NCI-H460 (cell line): ENCODE measurements at places on chromosomes 7 and 10. TPM values are rescaled to one million over a fixed set of nuclear protein-coding genes. Genes with fewer than 3 reads are reported as not detected.

GRCh38 chr10:95536894-95537541, 24.2 kb downstream of the SORBS1 start:
- no peak for DNase-seq

DNA sequence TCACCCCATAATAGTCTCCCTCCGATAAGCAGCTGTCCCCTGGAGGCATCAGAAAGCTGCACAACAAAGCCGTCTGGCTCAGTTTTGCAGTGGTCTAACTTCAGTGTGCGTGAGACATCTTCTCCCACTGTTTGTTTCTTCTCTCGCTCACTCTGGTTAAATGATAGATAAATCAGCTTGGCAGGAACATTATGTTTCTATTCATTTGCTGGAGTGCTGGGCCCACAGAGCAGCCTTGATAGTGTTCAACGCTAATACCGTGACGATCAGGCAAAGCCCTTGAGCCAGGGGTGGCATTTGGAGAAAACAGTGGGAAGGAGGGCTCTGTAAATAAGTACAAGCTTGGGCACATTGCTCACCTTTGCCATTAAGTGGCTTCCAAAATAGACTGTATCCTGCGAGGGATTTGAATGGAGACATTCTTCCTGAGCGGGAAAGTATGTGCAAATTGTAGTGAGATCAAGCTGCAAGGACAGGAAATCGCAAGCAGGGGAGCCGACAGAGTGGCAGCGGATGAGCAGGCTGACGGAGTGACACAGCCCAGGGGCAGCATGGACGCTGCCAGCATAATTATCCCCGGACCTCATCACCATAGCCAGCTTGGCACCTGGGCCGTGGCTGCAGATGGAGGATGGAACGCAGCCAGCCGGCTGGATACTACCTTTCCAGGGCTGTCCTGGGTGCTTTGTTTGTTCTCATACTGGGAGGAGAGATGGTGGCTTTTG, 256.8 kb upstream of the FZD8 start:
- no peak for DNase-seq

- DNase-seq, result no peak
These were observed 198.9 kb downstream of the HDAC9 start for GRCh38 chr7:18694484-18694883.

- no peak for DNase-seq
These were observed 7.8 kb upstream of the GDF2 start for GRCh38 chr10:47314416-47314970.

DNA sequence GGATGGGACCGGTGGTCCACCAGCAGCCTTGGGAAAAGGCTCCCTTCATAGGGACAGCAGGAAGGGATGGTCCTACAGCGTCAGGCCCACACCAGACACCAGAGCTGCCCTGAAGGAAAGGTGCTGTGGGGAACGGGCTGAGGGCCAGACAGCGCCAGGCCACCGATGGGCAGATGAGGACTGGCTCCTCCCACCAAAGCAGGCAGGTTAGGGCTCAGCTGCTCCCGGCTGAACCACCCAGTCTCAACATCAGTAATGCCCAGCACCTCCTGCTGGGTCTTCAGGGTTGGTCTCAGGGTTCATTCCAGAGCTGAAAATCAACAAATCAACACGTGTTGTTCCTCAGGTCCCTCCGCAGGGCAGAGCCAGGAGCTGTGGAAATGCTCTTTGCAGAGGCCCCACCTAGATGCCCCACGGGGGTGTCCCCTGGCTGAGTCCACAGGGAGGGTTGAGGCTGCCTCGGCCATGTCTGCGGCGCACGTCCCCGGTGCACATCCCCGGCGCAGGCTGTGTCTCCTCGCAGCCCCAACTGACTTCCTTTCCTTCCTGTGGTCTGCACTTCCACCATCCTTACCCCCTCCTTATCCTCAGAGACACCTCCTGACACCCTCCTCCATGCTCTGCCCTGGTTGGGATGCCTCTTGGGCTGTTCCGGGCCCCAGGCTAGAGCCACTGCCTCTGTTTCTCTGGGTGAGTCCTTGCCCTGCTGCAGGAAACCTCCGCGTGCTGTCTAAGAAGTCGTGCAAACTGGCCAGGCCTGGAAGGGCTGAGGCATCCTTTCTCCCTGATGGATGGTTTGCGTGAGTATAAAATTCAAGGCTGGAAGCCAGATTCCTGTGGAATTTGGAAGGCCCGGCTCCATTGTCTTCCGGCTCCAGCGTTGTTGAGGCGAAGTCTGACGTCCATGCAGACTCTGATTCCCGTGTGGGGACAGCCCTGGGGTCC, 32.8 kb upstream of the CFAP46 start:
- DNase-seq, result no peak

- no peak for DNase-seq
These were observed 23.1 kb downstream of the CNPY1 start for GRCh38 chr7:155523168-155523675.

DNA sequence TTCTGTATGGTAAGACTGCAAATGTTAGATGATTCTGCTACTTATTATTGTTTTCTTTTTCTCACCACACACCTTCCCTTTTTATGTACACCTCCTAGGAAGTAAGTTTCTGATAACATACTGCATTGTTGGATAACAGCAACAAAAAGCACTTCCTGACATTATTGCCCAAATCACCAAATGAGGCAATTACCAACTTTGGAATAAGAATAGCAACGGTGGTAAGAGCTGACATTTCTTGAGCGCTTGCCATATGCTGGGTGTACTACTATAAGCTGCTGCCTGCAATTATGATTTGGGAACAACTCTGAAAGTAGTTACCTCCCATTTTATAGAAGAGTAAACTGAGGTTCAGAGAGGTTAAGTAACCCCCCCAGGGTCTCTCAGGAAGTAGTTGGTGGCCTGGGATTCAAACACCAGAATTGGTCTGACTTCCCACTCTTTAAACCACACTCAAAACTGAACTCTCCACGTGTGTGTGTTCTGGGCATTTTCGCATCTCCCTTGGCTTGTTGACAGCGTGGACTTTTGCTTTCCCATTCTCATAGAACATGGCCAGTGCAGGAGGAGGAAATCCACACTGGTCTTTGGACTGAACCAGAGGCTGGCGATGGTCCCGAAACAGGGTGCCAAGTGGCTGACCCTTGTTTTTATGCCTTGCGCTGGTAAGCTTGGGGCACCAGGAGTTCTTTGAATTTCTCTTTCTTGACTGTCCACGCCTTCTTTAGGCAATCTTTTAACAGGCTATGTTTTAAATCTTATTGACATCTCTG, 71.4 kb downstream of the TCF7L2 start:
- no peak for DNase-seq

- DNase-seq, result no peak
These were observed 35.9 kb upstream of the CYP2C9 start for GRCh38 chr10:94902570-94902969.

DNA sequence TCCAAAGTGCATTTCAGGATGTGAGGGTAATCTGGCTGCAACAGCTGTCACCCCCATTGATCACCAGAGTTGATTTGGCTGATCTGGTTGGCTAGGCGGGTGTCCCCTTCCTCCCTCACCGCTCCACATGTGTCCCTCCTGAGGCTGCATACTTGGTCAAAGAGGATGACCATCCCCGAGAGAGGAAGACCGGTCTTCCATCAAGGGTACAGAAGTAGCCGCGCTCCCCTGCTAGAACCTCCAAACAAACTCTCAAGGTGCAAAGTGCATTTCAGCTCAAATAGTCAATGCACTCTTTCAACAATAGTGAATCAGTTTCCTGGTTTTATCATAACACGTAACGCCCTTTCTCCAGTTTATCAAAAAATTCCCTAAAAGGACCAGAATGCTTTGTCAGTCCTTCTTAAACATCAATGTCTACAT, 44.6 kb downstream of the CARD11 start:
- DNase-seq, result no peak

DNA sequence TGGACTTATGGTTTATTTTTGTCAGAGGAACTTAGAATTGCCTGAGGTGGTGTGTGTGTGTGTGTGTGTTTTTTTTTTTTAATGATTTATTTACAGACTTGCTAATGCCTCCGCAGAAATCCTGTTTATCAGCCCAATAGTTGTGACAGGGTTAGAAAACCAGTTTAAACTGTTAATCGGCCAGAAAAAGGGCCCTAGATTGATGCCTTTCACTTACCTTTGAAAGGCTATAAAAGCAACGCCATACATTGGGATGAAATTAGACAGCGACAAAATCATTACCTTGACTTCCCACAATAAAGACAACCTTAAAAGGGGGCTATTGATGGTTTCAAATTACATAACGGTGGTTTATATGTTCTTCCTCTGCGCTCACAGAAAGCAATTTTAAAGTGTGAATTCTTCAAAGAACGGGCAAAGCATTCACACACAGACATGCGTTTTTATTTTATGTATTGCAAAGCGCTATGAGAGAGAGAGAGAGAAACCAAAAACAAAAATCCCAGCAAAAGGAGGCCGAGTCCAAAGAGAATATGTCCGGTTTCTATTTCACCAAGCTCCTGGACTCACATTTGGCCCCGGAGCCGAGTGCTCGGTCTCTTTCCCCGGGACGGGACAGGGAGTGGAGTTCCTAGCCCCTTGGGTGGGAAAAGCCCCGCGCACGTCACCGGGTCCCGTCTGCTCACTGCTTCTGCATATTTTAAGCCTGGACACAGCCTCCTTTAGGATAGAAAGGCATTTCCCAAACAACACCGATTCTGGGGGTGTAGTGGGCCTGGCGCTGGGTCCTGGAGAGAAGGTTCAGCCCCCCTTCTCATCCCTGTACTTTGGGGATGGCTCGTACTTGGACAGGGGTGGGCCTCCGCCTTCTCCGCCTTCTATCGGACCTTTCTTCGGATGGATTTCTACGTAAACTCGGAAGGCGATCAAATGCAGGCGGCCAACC, 26.8 kb upstream of the VAX1 start:
- DNase-seq, result no peak

- DNase-seq, result no peak
These were observed 104.2 kb downstream of the ADK start for GRCh38 chr10:74255214-74255613.

GRCh38 chr10:293636-294035, 158.4 kb downstream of the ZMYND11 start:
- DNase-seq, result no peak

DNA sequence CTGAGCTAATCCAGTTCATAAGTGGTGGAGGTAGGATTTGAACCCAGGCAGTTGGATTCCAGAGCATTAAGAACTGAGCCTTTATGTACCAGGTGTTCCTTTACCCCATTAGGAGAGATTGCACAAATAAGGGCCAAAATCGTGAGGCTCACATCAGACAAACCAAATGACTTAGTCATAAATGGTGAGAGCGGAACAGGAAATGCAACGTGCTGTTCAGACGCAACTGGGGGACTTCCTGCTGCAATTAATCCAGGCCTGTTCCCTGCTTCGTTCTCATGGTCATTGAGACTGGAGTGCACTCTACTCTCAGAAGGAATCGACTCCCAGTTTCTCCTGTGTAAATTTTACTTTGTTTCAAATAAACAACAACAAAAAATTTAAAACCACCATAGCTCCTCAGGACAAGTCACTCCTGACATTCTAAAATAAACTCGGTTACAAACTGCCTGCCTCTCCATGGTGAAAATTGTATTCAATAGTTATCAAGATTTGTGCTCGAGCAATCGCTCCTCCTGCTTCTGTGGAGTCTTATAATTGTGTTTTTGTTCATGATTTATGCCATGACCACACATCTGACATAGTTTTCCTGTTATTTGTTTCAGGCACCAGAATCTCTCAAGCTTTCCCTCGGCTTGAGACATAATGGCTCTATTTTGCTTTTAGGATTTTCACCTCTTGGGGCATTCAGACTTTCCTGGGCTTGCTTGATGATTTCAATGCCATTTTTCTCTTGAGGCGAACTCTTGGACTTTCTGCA, 115.3 kb upstream of the BMPER start:
- no peak for DNase-seq

DNA sequence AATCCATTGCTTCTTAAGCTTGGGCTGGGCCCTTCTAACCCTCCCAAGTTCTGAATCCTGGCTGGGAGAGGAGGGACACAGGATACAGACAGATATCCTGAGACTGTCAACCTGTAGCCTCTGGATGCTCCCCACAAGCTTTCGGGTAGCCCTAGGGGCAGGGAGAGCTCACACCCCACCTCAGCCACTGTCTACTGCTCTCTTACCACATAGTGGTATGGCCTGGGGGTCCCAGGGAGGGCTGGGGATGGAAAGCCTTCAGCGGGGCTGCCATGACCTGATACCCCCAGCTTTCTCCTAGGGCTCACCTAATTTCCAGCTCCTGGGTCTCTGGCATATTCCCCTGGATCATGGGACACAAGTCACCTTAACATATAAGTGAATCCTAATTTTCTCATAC, 25.1 kb downstream of the CRHR2 start:
- DNase-seq, result no peak

DNA sequence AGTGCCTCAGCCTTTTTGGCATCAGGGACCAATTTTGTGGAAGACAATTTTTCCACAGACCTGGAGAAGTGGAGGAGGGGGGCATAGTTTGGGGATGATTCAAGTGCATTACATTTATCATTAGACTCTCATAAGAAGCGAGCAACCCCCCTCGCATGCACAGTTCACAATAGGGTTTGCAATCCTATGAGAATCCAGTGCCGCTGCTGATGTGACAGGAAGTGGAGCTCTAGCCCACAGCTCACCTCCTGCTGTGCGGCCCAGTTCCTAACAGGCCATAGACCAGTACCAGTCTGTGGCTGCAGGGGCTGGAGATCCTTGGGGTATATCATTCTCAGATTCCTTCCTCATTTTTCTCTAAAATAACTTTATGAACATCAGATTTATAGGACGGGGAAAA, 50.8 kb downstream of the ATAD1 start:
- DNase-seq, result no peak

DNA sequence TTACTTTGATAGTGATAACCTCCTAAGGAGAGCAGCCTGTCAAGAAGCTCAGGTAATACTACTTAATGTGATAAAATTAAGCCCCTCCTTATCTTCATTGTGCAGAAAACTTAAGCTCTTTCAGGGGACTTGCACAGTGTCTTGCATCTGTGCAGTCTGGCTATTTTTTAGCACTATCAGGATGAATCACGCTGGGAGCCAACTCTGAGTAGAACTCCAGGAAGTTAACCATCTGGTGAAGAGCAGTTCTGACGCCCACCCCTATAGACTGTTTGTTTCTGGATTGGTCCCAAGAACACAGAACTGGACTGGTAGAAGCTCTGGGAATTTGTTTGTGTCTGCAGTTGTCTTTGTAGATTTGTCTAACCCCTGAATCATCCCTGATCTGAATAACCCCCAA, 41.9 kb downstream of the AGK start:
- peak; percentile 42 for DNase-seq

- no peak for DNase-seq
These were observed 17.5 kb downstream of the HGF start for GRCh38 chr7:81752318-81752714.

- DNase-seq, result no peak
These were observed 68.5 kb upstream of the OSBPL3 start for GRCh38 chr7:25048444-25048834.

- no peak for DNase-seq
These were observed 104.8 kb downstream of the PLXNA4 start for GRCh38 chr7:132471515-132471914.

C7orf57 gene
- total RNA-seq, result 0.12 TPM in 1 of 2 replicates, not detected in the other

TYSND1 gene
- total RNA-seq, result 23.1 and 26.4 TPM in 2 replicates

LIPN gene
- total RNA-seq, result not detected in 2 replicates

TFEC gene
- 0.06 TPM in 1 of 2 replicates, not detected in the other for total RNA-seq

TMEM213 gene
- not detected in 2 replicates for total RNA-seq

TLX1 gene
- not detected in 2 replicates for total RNA-seq

SLC29A4 gene
- 2.5 TPM in 2 replicates for total RNA-seq

TMEM236 gene
- total RNA-seq, result 0.10 and 0.17 TPM in 2 replicates
